ENCODE measurements at places on chromosomes 3 and 15.

DNA sequence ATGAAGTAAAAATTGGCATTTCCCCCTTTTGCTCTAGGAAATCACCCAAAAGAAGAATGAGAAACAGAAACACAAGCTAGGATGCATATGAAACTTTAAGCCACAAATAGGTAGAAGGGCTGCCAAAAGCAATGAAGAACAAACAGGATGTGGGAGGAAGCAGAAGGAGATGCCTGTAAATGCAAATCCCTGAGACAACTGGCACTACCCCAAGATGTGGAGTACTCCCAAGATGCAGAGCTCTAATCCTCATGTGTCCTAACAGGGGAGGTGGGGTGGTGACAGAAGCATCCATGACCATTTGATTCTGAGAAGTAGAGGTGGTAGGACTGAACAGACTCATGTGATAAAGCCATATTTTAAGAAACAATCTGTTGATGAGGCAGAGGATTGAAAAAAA, 31.9 kb upstream of the ZNF280D start:
- DNase-seq, result no peak

GRCh38 chr15:100903168-100903554, 16.0 kb upstream of the LRRK1 start:
- no peak for DNase-seq

- no peak for DNase-seq
Measured at GRCh38 chr3:123330441-123330991, 118.4 kb downstream of the ADCY5 start.

- no peak for DNase-seq
Measured at GRCh38 chr15:41161336-41161735, 45.3 kb upstream of the INO80 start.

- no peak for DNase-seq
Measured at GRCh38 chr15:63565536-63566186, 31.5 kb upstream of the FBXL22 start.

DNA sequence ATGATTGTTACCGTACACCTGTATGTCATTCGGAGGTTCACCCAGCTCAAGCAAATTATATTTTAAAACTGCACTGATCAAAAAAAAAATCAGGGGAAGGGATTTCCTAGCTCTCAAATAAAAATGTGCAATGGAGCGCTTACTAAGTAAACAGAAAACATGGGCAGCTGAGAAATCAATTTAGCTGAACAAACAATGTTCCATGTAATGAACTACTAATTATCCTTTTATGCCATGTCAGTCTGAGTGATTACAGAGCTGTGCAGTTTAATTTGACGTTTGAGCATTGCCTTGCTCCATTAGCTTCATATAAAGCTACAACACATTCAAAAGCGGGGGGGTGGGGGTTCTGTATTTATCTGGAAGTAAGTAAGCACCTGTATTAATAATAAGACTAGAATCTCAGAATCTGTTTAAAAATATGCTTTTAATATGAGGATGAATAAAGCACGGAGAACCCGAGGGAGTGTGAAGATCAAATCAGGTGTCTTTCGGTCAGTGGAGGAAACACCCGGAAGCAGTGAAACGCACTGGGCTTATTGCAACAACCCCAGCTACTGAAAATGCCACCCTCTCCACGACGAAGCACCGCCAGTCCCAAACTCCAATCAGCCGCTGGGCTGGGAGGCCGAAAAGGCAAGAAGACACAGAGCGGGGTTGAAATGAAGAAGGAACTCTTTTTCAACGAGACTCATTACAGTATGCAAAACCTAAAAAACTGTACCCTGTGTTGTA, 196.5 kb upstream of the ATP11B start:
- peak; percentile 87 for DNase-seq

DNA sequence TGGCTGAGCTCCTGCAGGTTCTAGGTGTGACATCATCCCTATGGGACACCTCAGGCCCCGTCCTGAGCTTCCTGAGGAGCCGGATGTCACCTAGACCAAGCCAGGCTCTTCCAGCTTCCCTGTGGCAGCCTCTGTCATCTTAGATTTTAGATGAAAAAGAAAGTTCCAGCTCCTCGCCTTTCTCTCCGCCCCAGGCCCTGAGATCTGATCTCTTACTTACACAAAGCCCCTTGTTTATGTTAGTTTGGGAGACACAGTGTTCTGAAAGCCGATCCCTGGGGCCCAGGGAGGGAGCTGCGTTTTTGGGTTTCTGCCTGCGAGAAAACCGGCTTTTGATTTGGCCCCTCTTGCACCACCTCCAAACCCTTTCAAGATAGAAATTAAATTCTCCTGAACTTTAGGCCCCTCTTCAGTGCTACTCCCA, 40.2 kb upstream of the FAM107A start:
- no peak for DNase-seq
